ENCODE measurements at places on chromosomes 5 and 9.
A peak's percentile ranks its signal among the peaks of the same experiment; 100 is the strongest.

DNA sequence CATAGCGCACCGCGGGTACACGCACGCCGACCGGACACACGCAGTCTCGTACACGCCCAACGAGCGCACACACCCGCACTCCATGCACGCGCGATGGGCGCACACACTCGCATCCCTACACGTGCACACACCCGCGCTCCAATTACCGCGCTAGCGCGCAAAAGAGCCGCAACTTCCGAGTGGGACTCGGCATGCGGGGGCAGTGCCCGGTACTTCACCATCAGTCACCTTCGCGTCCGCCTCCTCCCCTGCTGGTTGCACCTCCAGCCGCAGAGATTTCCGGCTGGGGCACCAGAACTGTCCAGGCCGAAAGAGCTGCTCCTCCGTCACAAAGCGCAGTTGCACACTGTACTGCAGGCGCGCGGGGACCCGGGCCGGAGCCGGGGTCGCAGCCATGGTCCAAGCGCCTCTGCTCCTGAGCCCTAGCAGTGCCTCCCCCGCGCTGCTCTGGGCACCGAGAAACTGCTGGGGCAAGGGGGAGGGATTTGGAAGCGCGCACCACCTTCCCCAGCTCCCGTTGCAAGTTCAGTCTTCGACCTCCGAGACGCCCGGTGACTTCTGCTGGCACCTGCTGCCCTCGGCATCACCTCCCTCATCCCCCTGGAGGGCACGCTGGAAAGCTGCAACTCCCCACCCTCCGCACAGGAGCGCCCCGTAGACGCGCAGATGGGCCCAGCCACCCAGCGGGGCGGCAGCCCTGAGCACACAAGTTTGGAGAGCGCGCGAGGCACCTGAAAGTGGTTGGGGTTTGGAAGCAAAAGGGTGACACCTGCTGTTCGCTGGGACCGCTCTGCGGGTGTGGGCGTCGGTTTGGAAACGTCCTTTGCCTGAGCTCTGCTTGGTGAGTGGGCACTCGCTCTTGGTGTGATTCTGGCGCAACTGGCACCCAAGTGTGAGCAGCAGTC is 337.4 kb upstream of the PUM3 start:
- DNase-seq = peak; percentile 5

- DNase-seq = no peak
These were observed 288.2 kb upstream of the MAP3K1 start for GRCh38 chr5:56527174-56527573.

- DNase-seq = no peak
These were observed 460.4 kb downstream of the ACTL7B start for GRCh38 chr9:108395421-108395820.

DNA sequence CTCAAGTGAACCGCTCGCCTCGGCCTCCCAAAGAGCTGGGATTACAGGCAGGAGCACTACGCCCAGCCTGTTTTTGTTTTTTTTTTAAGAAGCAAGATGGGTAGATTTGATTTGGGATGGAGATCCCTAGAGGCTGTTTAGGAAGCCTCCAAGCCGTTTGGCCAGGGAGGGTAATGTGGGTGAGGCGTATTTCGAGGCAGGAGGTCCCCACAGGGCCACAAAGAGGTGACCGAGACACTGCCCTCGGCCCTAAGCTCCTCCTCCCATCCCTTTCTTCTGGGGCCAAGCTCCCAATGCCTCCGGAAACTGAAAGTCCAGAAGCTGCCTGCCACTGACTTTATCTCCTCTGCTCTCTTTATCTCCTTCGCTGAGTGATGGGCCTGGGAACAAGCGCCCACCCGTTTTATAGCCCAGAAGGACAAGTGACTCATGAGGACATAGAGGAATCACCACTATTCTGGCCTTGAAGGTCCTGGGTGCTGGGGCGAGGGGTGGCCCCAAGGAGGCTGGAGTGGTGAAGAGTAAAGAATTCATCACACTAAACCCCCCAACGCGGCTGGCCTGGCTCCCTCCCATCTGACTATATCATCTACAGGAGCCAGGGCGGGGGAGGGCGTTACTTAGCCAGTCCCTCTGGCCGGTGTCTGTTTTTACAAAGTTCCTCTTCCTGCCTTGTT is 2.0 kb upstream of the RALGDS start:
- no peak for DNase-seq

- DNase-seq = no peak
These were observed 30.6 kb downstream of the SPACA9 start for GRCh38 chr9:132909311-132909710.

DNA sequence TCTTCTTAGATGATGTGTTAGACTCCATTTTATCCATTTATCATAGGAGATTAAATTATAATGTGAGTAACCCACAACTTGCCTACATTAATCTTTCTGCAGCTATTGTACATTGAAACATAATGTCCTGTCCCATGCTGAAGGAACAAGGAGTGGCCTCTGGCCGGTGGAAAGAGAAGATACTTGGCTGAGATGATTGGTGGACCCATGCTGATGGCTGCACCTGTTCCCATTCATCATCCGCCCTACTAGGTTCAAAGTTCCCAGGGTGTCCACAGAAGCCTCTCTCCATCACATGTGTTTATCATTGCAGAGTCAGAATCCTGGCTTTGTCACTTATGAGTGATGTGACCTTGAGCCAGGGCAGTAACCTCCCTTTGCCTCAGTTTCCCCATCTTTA is 24.7 kb downstream of the FBXL7 start:
- no peak for DNase-seq

- DNase-seq = no peak
These were observed 1.9 kb downstream of the DIPK1B start for GRCh38 chr9:136714096-136714892.

- DNase-seq = no peak
These were observed 421.9 kb upstream of the KCNN2 start for GRCh38 chr5:113939988-113940387.

DNA sequence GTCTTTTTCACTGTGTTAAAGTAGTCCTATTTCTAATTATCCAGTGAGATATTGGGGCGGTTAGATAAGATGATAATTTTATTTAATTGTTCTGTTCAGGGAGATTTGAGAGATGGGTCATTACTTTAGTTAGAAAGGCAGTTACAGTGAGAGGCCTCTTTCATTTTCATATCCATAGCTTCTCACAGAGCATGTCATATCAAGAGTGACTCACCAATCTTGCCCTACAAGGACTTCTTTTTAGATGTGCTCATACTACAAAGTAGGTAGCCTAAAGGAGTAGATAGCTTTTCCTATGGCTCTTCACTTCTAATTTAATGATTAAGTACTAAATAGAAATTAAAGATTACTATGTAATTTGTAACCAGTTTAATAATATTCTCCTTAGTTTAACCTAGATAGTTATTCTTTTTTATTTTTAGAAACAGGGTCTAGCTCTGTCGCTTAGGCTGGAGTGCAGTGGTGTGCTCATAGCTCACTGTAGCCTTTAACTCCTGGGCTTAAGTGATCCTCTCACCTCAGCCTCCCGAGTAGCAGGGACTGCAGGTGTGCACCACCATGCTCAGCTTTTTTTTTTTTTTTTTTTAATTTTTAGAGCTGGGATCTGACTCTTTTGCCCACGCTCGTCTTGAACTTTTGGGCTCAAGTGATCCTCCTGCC is 71.0 kb downstream of the FER start:
- peak; percentile 12 for DNase-seq

DNA sequence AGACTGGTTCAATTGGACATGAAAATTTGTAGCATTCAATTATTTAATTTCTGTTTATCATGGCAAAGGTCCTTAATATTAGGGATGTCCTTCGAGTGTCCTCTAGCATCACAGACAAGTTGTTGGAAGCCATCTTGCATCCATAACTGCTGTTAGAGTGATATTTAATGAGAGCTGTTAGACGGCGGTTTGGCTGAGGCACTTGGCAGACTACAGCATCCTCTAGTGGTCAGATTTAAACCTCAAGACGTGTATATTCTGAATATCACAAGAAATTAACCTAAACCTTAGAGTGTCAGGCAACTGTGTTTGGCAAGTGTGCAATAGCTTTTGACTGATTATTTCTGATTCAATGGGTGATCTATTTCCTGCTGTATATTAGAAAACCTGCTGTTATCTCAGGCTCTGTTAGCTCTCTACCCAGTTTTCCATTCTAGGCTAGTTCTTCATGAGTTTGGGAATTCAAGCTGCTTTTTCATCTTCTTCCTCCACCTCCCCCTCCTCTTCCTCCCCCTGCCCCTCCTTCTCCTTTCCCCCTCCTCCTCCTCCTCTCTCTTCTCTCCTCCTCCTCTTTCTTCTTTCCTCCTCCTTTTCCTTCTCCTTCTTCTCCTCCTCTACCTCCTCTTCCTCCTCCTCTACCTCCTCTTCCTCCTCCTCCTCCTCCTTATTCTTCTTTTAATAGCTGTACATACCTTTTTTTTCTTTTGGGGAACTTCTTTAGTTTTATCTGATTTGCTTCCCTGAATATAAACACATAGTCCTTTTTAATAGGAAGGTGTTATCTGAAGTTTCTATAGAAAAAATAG is 8.6 kb downstream of the SPINK1 start:
- peak; percentile 12 for DNase-seq

DNA sequence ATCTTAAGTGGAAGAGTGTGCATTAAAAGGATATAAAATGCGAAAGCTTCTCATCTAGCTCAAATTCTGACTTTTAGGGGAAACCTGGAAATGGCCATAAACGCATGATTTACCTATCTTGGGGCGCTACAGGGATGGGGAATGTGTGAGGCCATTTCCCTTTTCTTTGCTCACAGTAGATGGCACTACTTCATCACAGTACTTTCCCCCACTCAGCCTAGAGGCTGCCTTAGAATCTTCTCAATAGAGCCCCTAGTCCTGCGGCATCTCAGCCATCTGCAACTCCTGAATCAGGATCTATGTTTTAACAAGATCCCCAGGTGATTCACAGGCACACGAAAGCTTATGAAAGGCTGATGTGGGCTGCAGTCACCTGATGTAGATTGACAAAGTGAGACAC is 110.8 kb downstream of the LHFPL2 start:
- no peak for DNase-seq

DNA sequence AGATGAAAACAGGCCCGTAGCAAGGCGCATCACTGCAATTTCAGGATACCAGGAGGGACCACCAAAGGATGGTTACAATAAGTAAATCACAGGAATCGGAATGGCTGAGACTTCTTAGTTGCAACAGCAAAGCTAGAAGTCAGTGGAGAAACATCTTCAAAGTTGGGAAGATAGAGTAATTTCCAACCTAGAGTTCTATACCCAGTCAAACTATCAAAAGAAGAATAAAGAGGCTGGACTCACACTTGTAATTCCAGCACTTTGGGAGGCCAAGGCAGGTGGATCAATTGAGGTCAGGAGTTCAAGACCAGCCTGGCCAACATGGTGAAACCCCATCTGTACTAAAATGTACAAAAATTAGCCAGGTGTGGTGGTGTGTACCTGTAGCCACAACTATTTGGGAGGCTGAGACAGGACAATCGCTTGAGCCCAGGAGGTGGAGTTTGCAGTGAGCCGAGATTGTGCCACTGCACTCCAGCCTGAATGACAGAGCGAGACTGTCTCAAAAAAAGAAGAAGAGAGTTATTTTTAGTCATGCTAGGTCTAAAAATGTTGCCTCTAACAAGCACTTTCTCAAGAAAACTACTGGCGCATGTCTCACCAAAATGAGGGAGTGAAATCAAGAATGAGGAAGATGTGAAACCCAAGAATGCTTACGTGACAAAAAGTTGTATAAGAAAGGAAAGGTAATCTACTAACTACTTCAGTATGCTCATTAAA is 267.7 kb downstream of the DENND1A start:
- no peak for DNase-seq

GRCh38 chr9:138098116-138098907 is 220.7 kb downstream of the CACNA1B start:
- DNase-seq = no peak

- DNase-seq = no peak
These were observed 136.6 kb downstream of the SEMA6A start for GRCh38 chr5:116437922-116438578.

GRCh38 chr5:40691894-40692293 is 12.2 kb downstream of the PTGER4 start:
- DNase-seq = no peak

DNA sequence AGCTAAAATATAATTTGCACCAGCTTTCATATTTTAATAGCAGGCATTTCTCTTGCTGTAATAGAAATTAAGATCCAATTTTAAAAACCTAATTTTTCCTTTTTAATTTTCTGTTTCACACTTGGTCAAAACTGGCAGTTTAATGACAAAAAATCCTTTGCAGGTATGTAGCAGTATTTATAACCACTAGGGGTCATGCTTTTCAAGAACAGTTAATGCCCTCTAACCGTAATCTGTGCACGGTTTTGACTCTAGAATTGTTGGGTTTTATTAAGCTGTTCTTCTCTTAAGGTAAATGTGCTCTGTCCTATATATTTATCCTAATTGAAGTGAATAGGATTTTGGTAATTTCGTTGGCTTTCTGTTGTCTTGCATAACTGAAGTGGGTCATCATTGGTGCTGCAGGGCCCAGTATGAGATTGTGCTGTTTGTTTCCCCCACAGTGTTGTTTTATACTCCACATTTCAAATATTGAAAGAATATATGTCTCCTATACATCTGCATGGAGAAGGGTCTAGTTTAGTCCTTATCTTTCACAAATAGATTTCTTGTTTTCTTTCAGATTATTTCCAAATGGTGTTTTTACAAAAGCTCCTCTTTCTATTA is 107.4 kb downstream of the SCAMP1 start:
- peak; percentile 19 for DNase-seq

- DNase-seq = no peak
These were observed 17.3 kb downstream of the CENPH start for GRCh38 chr5:69206528-69207190.

DNA sequence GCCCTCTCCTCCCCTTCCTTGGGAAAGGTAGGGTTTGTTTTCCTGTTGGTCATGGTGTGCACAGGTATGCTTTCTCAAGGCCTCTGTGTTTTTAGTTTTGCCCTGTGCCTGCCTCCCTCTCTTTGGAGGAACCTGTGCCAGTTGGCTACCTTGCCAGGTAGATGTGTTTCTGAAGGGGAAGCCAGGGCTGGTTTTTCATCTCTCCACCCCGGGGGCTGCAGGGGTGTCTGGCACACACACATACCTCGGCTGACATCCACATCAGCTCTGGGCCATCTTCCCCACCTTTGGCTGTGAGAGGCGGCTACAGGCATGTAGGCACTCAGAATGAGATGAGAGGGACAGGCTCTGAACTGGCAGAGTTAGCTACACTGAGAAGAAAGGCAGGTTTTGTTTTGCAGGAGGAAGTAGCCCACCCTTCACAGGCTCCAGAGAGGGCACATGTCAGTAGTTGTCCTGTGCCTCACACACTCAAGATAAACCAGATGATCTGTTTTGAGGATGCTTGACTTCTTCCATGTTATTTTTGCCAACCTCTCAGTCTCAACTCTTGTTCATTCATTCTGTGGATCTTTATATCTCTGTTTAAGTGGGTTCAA is 9.7 kb downstream of the RGMB start:
- no peak for DNase-seq

DNA sequence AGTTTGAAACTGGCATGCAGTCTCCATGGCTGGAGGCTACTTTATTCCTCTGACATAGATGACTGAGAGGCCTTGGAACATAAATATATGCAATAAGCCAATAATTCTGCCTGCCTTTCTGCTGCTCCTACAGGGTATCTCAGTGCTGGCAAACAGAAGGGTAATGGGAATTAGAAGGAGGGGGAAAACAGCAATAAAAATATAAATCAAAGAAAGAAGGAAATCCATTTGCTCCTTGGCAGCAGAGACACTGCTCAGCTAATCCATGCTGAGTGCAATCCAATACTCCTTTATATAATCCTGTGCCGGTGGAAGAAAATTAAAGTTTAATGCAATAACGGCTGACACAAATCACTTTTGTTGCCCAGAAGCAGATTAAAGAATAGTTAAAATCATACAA is 478.9 kb downstream of the SPATA31D1 start:
- no peak for DNase-seq

GRCh38 chr9:126056312-126057021 is 270.2 kb upstream of the MVB12B start:
- DNase-seq = no peak
